HepG2 (cell line): ENCODE measurements at places on chromosomes 5 and 9. TPM values are rescaled to one million over a fixed set of nuclear protein-coding genes. Genes with fewer than 3 reads are reported as not detected.

Gene SLC45A2
- 0.22 TPM in 1 of 2 replicates, not detected in the other for total RNA-seq

Gene SLC34A3
- 0.38 and 1.0 TPM in 2 replicates for total RNA-seq

Gene TICAM2
- 0.04 TPM in 1 of 2 replicates, not detected in the other for total RNA-seq

Gene RMI1
- 3.7 and 18.4 TPM in 2 replicates for total RNA-seq

Gene SLC28A3
- not detected in 2 replicates for total RNA-seq

Gene OR1K1
- total RNA-seq: not detected in 2 replicates

Gene CTNND2
- not detected in 2 replicates for total RNA-seq

Gene CWC27
- total RNA-seq: 25.7 and 38.1 TPM in 2 replicates

Gene LRRC19
- not detected in 2 replicates for total RNA-seq

Gene SLC6A7
- not detected in 2 replicates for total RNA-seq

Gene LECT2
- total RNA-seq: not detected in 2 replicates

Gene RLN2
- total RNA-seq: not detected in 2 replicates

Gene RAB3C
- not detected in 2 replicates for total RNA-seq

Gene BTNL8
- total RNA-seq: not detected in 2 replicates

Gene NIM1K
- total RNA-seq: 0.21 TPM in 1 of 2 replicates, not detected in the other

Gene PCDHGA2
- 0.04 TPM in 1 of 2 replicates, not detected in the other for total RNA-seq

Gene TMC1
- 0.02 TPM in 1 of 2 replicates, not detected in the other for total RNA-seq

Gene CDX1
- total RNA-seq: not detected in 2 replicates

Gene C5orf34
- 6.2 and 6.4 TPM in 2 replicates for total RNA-seq

Gene PAEP
- 0.38 and 0.75 TPM in 2 replicates for total RNA-seq
